ENCODE measurements at places on chromosomes 2 and 18. TPM values are rescaled to one million over a fixed set of nuclear protein-coding genes. Genes with fewer than 3 reads are reported as not detected.

Gene TTR
- 0.30 TPM for total RNA-seq

Gene NTSR2
- total RNA-seq: not detected

Gene SERPINB2
- total RNA-seq: 1.5 TPM

Gene ACMSD
- total RNA-seq: not detected

Gene TEKT4
- total RNA-seq: not detected

Gene STAT4
- 46.0 TPM for total RNA-seq

Gene CTAGE1
- not detected for total RNA-seq

Gene TDRD15
- not detected for total RNA-seq
